ENCODE measurements at places on chromosomes 2 and 18.

GRCh38 chr2:223762853-223763252 is 74.5 kb downstream of the AP1S3 start:
- no peak for DNase-seq

DNA sequence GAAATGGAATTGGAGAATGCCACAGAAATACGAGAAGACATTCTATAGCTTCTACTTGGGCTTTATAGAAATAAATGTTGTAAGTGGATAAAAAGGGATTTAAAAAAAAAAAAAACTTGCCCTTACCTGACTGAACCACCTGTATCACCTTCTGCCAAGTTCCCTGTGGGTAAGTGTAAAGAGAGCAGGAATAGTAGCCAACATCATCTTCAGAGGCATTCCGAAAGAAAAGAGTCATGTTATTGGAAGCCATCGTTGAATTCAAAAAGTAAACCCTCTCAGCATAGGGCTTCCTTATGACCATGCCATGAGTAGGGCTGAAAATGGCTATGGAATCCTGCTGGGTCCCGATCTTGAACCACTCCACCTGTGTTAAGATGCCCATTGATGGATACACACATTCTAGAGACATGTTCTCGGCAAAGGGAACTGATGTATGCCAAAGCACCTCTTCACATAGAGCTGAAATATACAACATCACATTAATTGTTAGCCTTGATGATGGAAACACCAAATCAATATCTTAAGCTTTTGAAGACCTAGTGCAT is 991 bp downstream of the CD226 start:
- DNase-seq = no peak

- no peak for DNase-seq
Observed at GRCh38 chr2:174495365-174496012, 8.7 kb upstream of the GPR155 start.

DNA sequence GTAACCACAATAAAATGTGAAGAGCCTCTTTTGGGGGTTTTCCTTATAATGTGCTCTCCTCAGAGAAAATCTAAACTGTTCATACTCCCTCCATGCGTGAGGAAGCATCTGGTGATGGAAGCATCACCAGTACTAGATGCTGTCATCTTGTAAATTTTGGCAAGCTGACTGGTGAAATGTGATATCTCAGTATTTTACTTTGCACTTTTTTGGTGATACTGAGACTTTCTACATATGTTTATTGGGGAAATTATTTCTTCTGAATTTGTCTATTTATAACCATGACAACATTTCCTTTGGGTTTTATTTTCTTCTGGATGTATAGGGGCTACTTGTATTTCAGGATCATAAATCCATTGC is 95.9 kb upstream of the DLGAP1 start:
- DNase-seq = no peak

DNA sequence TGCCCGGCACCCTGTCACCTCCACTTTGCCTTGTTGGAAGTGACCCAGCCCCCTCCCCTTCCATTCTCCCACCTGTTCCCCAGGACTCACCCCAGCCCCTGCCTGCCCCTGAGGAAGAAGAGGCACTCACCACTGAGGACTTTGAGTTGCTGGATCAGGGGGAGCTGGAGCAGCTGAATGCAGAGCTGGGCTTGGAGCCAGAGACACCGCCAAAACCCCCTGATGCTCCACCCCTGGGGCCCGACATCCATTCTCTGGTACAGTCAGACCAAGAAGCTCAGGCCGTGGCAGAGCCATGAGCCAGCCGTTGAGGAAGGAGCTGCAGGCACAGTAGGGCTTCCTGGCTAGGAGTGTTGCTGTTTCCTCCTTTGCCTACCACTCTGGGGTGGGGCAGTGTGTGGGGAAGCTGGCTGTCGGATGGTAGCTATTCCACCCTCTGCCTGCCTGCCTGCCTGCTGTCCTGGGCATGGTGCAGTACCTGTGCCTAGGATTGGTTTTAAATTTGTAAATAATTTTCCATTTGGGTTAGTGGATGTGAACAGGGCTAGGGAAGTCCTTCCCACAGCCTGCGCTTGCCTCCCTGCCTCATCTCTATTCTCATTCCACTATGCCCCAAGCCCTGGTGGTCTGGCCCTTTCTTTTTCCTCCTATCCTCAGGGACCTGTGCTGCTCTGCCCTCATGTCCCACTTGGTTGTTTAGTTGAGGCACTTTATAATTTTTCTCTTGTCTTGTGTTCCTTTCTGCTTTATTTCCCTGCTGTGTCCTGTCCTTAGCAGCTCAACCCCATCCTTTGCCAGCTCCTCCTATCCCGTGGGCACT is 4.5 kb downstream of the RETREG2 start:
- no peak for DNase-seq

DNA sequence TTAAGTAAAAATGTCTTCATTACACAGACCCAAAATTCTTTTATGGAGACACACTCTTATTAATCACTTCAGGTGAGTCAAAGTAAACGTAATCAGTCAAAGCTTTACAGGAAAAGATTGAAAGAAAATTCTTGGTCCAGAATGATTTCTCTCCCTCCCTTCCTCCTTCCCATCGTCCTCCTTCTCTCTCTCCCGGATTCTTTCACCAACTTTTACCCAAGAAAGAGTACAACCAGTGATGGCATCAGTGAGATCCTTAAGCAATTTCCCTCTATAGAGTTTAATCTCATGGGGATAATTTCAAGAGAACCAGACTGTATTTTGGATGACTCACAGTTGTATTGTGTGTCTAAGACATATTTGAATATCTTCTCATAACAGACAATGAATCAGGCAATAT is 258.1 kb downstream of the ALK start:
- DNase-seq = no peak

GRCh38 chr2:181394741-181395437 is 62.3 kb upstream of the ITGA4 start:
- no peak for DNase-seq

DNA sequence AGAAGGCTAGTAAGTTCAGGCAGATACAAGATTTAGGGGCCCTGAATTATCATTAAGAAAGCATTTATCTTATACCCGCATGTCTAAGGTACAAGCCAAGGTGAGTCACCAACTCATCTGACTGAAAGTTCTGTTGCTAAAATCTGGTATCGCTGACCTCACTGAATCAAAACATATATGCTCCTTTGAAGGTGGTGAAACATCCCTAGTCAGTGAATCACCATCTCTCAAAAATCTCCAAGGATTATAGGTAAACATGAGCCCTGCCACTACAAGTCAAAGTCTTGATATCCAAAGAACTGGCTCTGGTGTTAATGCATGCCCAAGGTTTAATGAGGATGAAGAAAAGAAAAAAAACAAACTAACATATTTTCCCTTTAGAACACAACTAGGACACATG is 43.5 kb downstream of the IRS1 start:
- DNase-seq = no peak

DNA sequence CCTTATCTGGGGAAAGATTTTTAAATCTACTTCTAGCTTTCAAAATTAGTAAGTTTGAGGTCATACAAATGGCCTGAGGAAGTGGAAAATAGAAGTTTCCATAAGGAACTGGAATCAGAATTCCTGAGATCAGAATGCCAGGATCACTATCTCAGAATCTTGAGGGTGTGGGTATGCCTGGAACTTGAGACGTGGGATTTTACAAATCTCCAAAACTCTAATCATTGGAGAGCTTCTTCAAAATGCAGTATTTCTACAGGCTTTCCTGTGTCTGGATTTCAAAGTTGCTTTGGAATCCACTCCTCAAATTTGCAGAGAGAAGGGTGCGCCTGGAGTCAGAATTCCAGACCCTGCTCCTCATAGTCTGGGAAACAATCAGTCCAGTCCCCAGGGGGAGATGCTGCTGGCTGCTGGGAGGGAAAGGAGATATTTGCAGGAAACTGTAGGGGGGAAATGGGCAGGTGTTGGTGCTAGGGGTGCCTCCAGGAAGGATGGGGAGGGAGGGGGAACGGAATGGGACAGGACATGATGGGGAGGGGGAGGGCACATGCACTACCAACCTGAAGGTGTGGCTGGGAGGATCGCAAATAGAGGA is 31.0 kb upstream of the CATIP start:
- DNase-seq = no peak

DNA sequence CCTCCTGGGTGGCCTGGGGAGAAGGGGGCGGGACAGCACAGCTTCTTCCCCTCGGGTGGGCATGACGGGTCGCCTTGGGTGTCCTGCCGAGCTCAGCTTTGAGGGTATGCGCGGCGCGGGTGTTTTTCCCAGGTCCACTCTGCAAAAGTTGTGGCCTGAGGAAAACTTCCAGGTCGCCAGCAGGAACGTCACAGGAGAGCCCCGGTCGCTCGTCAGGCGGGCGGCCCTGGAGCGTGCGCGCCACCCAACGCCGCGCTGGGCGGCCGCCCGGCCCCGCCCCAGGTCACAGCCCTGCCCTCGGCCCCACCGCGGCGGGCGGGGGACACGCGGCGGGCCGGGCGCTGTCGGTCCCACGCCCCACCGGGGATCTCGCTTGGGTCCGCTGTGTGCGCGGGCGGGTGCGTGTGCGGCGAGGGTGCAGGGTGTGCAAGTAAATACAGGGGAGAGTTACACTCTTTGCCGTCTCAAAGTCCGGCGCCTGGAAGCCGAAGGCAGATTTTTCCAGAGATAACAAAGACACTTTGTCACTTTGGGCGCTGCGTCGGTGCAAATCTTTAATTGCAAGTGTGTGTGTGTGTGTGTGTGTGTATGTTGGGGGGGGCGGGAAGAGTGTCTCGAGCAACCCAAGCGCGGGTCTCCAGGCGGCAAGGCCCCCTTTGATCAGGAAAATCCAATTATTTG is 616 bp upstream of the SP5 start:
- no peak for DNase-seq

DNA sequence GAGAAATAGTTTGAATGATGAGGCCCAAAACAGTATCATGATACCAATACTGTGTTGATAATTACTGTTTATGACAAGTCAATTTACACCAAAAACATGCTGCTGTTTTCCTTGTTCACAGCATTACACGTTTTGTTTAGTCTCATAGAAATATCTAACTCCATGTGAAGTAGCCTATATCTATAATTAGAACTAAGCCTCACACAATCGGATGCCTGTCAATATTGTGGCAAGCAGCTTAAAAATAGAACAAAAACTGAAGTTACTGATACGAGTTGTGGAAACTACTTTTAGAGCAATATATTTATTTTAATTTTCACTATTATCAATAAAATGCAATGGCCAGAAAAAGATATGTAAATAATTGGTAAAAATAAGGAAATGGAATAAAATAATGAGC is 470.8 kb downstream of the ZEB2 start:
- no peak for DNase-seq

GRCh38 chr2:20148923-20149702 is 75.8 kb downstream of the SDC1 start:
- DNase-seq = no peak

DNA sequence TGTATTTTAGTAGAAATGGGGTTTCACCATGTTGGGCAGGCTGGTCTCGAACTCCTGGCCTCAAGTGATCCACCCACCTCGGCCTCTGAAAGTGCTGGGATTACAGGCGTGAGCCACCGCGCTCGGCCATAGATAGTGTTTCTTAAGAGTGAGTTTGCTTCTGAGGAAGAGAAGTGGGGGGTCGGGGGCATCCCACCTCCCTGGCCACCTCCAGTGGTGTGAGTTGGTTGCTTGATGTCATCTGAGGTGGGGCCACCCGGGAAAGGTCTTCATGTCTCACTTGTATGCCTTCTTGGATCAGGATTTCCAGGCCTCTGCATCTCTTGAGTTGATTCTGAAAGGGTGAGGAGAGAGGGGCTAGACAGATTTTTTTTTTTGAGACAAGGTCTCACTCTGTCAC is 57.1 kb downstream of the AGAP1 start:
- DNase-seq = no peak

- DNase-seq = no peak
Observed at GRCh38 chr2:9178904-9179571, 27.6 kb upstream of the ASAP2 start.

- no peak for DNase-seq
Observed at GRCh38 chr2:63066265-63066664, 15.6 kb downstream of the OTX1 start.

DNA sequence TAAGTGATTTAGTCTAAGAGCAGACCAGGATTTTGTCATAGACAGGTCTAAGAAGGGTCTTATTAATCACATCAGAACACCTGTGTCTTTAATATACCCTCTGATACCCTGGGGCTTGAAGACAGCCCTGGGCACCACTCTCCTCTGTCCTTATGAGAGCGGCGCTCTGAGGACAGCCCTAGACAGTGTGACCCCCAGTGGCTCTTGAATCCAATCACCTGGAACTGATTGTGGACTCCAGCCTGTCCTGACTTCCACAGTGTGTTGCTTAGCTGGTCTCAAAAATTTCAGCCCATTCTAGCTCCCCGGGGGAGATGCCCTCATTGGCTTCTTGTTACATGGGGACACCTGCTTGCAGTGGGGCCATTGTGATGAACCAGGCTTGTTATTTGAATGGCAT is 195.8 kb upstream of the SMAD2 start:
- no peak for DNase-seq

GRCh38 chr2:222522082-222522481 is 97.7 kb downstream of the SGPP2 start:
- DNase-seq = no peak

DNA sequence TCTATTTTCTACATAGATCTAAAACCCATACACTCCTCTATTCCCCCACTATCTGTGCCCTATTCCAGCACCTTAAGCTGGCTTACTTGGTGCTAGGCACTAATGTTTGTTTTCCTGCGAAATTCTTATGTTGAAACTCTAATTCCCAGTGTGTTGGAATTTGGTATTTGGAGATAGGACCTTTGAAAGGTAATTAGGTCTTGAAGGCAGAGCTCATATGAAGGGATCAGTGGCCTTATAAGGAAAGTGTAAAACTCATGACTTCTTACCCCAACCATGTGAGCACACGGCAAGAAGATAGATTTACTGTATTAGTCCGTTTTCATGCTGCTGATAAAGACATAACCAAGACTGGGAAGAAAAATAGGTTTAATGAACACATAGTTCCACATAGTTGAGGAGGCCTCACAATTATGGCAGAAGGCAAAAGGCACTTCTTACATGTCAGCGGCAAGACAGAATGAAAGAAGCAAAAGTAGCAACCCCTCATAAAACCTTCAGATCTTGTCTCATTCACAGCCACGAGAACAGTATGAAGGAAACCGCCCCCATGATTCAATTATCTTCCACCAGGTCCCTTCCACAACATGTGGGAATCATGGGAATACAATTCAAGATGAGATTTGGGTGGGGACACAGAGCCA is 10.5 kb upstream of the LRATD1 start:
- DNase-seq = no peak

- DNase-seq = no peak
Observed at GRCh38 chr2:227115761-227116160, 48.2 kb downstream of the COL4A4 start.

- no peak for DNase-seq
Observed at GRCh38 chr2:84273406-84273805, 185.7 kb downstream of the SUCLG1 start.

DNA sequence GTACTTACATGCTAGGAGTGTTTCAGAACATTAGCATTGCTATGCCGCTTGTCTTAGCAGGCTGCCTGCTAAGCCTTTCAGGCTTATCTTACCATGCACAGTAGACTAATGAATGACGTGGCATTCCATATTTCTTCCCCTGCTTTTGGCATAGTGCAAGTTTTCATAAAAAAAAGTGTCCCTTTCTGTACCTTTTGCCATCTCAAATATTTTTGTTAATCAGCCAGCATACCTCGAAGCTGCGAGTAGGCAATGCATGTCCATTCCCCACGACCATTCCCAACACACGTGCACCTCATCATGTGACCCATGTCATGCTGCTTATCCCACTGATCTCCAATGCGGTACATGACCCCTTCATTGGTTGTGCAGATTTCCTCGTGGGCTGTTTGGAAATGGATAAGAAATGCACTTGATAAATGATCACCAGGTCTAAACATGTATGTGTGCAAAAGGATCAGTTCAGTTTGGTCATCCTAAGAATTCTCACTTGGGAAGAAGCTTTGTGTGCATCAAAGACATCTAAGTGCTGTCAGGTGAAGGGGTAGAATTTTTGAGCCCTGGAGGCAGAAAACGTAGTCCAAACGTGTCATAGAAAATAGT is 13.9 kb downstream of the FN1 start:
- DNase-seq = no peak
